C1 segment of cervical spinal cord (tissue), 14 donors: ENCODE measurements at places on chromosomes 5 and 9.

GRCh38 chr5:146130440-146131045 is 25.2 kb upstream of the PLAC8L1 start:
- no peak for DNase-seq

DNA sequence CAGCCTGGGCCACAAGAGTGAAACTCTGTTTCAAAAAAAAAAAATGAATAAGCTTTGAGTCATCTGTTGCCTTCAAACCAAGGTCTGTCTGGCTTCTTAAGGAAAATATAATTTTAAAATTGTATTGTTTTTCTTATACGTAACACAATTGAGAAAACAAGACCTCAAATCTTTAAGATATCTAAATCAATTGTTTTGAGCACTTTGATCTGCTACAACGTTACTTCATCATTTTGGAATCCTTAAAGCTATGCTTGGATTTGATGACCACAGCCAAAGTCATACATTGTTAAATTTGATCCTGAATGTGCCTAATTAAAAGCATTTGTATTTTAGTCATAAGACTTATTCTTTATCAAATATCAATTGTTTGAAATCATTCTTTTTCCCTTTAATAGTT is 37.7 kb upstream of the VCAN start:
- DNase-seq: no peak

DNA sequence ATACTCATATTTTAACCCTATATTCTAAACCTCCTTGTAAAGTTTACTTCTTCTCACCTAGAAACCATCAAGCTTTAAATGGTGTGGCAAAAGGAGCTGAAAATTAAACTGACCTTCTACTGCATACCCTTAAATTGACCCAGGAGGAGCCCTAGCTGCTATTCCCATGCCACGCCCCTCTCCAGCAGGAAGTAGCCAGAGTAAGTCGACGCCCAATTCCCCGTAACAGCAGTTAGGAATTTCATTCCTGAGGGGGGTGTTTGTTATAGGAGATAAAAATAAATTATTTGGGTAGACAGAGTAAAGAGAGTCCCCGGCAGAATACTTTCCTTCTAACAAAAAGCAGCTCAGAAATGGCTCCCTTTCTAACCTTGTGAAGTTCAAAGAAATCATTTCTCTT is 111.8 kb upstream of the FAM174A start:
- no peak for DNase-seq

GRCh38 chr9:137761032-137761431 is 116.5 kb upstream of the CACNA1B start:
- DNase-seq: no peak

DNA sequence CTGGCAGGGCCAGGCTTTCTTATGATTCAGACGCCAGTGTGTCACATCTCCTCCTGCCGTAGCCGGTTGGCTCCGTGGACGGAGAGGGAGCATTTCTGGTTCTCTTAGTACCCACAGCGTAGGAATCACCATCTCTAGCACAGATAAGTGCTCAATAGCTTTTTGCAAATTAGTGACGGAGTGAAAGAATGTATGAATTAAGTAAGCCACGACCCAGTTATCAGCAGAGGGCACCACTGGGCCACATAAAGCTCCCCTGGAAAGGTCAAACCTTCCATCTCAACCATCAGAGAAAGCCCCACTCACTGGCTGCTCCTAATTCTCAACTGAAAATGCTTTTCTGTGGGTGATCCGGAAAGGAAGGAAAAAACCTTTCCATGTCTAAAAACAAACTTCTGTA is 317.0 kb upstream of the ADCY2 start:
- no peak for DNase-seq

DNA sequence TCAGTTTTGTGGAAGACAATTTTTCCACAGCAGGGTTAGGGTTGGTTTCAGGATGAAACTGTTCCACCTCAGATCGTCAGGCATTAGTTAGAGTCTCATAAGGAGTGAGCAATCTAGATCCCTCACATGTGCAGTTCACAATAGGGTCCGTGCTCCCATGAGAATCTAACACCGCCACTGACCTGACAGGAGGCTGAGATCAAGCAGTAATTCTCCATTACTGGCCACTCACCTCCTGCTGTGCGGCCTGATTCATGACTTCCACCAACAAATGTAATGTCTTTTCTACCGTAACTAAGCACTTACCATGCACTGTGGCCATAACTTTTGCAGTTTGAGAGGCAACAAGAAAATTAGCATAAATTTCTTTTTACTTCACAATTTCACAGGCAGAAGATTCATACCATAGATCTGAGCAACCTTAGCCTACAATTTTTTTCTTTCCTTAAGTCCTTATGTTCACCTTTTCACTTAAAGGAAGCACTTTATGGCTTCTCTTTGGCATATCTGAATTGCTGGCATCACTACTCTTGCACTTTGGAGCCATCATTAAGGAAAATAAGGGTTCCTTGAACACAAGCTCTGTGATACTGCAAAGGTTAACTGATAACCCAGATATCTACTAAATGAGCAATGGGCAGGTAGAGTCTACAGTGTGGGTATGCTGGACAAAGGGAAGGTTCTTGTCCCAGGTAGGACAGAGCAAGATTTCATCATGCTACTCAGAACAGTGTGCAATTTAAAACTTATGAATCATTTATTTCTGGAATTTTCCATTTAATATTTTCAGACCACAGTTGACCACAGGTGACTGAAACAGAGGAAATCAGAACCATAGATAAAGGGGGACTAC is 83.0 kb upstream of the IFNK start:
- DNase-seq: no peak

- no peak for DNase-seq
Measured at GRCh38 chr9:656926-657568, 184.4 kb upstream of the DMRT1 start.

DNA sequence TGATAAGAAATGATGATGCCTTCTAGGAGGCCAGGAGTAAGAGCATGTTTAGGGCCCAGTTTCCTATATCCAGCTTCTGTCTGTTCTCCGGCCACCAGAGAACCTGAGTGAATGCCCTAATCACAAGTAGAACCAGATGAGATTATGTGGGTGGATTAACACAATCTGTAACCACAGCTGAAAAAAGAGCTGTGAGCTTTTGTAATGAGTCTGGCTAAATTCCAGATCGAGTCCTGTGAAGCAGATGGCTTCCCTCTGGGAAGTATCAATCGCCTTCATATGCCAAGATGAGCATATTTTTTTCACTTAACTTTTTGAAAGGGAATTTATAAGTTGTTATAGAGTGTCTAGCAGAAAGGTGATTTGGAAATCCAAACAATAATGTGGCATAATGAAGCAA is 99.8 kb downstream of the NNT start:
- no peak for DNase-seq

DNA sequence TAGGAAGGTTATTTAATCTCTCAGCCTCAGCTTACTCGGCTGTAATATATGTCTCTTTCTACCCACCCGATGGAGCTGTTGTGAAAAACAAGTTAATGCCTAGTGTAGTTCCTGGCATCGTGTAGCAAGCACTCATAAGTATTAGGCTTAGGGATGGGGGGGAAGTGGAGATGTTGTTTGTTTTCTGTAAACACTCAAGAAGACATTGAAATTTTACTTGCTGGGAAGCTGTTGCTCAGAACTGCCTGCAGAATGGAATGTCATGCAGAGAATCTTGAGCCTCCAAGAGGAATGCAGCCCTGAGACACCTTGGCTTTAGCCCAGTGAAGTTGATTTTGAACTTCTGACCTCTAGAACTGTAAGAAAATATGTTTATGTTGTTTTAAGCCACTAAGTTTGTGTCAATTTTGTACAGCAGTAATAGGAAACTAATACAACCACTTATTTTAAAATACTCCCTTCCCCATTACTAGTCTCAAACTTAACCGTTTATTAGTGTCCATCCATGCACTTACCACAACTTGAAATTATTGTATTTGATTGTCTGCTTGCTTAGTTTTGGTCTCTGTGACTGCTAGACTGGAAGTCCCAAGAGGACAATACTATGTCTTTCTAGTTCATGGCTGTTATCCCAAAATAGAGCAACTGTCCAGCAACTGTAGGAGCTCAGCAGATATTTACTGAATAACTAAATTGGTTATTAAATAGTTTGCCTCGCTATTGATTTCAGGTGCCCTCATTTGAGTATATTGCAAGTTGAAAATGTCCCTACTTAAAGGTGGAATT is 53.8 kb downstream of the MFAP3 start:
- DNase-seq: no peak

GRCh38 chr5:168860503-168860902 is 281.3 kb upstream of the PANK3 start:
- DNase-seq: no peak

GRCh38 chr5:73321757-73322436 is 126.7 kb downstream of the FOXD1 start:
- DNase-seq: no peak

DNA sequence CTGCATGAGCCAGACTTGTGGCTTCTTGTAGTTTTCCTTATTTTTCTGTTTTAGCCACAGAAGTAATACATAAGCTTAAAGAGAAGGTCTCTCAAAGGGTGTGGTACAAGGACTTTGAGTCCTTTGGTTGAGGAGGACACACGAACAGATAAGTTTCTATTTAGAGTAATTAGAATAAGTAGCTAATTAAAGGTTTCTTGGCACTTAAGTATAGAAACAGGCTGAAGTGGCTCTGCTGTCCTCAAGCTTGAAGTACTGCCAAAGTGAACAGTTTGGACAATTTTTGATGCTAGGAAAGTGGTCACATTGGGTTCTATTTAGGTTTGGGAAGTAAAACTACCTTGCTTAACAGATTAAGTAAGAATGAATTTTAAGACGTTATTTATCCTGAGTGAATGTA is 278.3 kb upstream of the MPDZ start:
- no peak for DNase-seq

- DNase-seq: no peak
Measured at GRCh38 chr9:96009690-96010472, 134.4 kb downstream of the ERCC6L2 start.

DNA sequence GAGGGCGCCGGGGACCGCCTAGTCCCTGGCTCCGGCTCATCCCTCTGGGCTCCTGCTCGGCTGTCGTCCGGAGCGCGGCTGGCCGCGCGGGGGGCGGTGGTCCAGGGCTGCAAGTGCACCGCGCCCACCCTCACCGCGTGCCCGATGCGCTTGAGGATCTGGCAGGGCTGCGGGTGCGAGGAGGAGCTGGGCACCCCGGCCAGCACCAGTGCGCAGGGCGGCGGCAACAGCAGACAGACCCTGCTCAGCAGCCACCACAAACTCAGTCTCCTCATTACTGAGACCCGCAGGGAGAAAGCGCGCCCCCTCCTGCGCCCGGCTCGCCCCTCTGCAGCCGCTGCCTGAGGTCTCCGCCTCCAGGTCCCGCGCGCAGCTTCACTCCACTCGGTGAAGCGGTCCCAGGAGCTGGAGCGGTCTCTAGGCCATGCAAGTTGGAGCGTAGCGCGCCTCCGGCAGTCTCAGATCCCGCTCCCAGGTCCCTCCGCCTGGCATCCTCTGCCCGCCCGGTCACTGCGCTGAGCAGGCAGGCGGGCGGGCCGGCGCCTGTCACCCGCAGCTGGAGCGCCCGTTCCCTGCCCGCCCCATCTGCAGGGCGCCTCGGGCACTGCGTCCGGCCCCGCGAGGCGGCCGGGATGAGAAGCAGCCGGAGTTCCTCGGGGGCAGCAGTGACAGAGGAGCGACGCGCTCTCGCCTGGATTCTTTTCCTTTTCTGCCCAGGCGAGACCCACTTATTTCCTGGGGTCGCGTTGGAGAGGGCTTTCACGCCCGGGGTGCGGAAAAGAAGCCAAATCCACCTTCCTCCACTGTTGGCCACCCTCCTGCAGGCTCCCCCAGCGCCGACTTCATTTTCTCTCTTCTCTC is 512 bp downstream of the GRIN3A start:
- DNase-seq: no peak

- no peak for DNase-seq
Measured at GRCh38 chr5:7886849-7887475, 18.0 kb downstream of the MTRR start.

DNA sequence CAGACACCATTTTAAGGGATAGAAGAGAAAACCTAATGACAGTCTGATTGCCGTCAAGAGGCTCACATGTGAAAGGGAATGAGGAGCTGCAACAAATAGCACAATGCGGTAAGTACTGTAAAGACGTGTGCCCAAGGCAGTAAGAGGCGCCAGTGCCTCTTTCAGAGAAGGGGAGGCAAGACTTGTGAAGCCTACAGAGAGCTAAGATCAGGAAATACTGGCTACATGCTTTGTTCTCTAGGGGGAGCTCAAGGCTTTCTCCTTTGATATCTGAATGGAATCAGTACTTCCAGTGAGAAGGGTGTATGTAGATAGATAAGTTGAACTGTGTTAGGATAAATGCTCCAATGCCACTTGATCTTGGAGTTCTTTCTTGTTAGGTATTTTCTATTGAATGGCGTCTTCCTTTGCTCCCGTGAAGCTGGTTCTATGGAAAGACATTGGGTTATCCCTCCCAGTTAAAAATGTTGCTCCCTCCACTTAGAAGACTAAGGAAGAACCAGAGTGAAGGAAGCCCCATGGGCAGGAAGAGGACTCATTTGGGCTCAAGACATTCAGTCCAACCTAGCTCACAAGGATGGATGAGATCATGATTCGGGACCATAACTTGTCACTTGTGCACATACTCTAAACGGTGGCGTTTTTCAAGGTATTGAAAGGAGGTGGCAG is 23.5 kb upstream of the ALDOB start:
- DNase-seq: no peak

GRCh38 chr5:111337688-111338087 is 113.5 kb downstream of the CAMK4 start:
- DNase-seq: no peak

- DNase-seq: no peak
Measured at GRCh38 chr9:81174023-81174422, 515.3 kb downstream of the TLE1 start.

GRCh38 chr9:97889941-97890887 is 32.1 kb downstream of the TRMO start:
- DNase-seq: no peak

- no peak for DNase-seq
Measured at GRCh38 chr9:92615790-92616189, 54.1 kb downstream of the IPPK start.

DNA sequence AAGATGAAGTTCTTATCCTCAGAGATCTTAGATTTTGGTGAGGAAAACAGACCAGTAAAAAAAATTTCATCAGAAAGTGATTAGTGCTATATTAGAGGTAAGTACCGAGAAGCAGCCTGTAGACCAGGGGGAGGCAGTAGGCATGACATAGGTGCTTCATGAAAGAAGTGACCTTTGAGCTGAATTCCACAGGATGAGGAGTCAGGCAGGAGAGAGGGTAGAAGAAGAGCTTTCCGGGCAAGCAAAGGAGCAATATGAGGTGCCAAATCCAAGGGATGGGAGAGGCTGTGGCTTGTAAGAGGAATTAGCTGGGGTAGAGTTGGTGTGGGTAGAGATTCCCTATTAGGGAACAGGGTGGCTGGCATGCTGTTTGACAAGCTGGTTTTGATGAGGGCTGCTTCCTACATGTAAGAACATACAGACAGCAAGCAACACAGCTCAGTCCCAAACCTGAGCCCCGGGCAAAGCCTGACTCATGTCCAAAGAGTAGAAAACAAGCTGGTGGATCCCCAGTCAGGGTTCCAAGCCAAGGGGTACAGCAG is 48.4 kb upstream of the PWWP2A start:
- DNase-seq: no peak

DNA sequence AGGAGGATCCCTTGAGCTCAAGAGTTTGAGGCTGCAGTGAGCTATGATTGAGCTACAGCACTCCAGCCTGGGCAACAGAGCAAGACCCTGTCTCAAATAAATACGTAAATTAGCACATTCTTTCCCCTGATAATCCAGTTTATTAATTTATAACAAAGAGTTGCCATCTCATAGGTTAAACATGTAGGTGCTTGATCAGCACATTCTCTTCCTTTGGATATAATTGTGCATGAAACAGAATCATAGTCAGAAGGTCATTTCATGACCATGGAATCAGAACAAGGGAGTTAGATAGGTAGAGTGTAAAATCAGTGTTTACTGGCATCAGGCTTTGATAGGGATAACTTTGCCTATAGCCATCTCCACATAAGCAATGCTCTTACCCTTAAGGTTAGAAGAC is 43.0 kb upstream of the KIAA1958 start:
- no peak for DNase-seq
